ACHN (cell line): ENCODE measurements at places on chromosomes 5 and 9.

GRCh38 chr9:137762414-137763061, 115.0 kb upstream of the CACNA1B start:
- no peak for DNase-seq

DNA sequence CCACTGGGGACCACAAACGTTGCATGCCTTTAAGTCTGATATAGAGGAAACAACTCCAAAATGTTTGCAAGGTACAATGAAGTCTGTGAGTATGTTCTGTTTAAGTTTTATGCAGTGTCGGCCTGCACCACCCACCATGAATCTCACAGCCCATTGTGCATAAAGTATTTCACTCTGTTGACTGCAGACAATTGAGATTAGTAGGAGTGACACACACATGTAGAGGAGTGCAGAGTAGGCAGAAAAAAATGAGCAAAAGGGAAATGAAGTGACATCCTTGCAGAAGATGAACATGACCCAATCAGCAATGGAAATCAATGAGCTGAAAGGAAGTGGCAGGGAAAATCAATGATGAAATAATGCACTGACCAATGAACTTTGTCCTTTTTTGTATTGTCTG, 315.6 kb upstream of the PTPRD start:
- no peak for DNase-seq

- peak; percentile 87 for DNase-seq
Observed at GRCh38 chr5:92371889-92372235, 988.7 kb upstream of the ARRDC3 start.

DNA sequence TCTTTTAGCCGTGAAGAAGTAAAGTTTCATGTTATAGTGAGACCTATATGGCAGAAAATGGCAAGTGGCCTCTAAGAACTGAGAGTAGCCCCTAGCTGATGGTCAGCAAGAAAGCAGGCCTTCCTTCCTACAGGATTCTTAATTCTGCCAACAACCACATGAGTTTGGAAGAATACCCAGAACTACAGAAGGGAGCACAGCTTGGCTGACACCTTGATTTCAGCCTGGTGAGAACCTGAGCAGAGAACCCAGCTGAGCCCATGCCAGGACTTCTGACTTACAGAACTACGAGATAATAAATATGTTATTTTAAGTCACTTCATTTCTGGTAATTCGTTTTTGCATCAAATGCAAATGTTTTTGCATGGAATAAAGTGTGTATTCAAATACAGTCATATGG, 5.9 kb upstream of the FBXL17 start:
- no peak for DNase-seq

DNA sequence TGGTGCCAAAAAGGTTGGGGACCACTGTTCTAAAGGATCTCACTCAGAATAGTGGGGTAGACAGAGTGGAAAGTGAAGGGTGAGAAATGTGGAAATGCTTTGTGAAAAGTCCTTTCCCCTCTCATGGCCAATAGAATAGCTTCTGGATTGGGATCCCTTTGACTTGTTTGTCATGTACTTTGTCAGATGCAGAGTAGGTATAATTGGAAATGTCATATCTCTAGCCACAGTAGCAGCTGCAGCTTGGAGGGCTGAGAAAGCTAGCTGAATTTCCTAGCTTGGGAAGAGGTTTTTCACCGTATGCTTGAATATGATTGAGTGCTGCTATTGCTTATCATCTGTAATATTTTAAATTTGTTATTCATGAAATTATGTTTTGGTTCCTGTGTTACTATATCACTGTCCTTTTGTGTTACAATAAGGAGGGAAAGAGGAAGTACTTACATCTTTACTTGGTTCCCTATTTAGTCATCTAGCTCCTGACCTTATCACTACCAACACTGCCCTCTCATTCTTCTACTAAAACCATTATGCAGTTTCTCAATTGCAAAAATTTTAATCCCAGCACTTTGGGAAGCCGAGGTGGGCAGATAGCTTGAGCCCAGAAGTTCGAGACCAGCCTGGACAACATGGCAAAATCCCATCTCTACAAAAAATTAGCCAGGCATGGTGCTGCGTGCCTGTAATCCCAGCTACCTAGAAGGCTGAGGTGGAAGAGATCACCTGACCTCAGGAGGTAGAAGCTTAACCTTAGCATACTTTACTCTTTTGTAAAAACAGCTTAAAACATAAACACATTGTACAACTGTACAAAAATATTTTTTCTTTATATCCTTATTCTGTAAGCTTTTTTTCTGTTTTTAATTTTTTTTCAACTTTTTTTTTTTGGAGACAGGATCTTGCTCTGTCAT, 12.4 kb downstream of the SLC30A5 start:
- no peak for DNase-seq

- DNase-seq = no peak
Observed at GRCh38 chr5:170287532-170287931, 10.0 kb downstream of the LCP2 start.
